Esophagus muscularis mucosa (tissue), 4 donors: ENCODE measurements at places on chromosomes 5 and 9. TPM values are rescaled to one million over a fixed set of nuclear protein-coding genes. Genes with fewer than 3 reads are reported as not detected.
A peak's percentile ranks its signal among the peaks of the same experiment; 100 is the strongest.

DNA sequence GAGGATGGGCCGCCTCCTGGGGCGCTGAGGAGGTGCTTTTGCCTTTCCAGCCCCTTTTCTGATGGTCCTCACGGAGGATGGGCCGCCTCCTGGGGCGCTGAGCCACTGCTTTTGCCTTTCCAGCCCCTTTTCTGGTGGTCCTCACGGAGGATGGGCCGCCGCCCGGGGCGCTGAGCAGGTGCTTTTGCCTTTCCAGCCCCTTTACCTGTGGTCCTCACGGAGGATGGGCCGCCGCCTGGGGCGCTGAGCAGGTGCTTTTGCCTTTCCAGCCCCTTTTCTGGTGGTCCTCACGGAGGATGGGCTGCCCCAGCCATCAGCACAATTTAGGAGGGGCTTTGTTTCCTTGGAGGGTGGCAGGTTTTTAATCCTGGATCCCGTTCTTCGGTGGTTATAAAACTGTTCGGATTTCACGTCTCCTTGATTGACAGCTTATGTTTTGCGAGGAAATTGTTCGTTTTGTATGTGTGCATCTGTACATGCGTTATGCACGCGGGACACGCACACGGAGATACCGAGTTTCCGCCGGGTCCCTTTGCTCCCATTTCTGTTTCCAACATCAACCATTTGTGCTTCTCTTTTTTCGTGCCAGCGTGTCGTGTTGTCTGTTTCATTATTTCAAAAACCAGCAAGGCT lies 34.7 kb upstream of the SLC9A3 start:
- no peak for DNase-seq
- no peaks in the 10 kb centered on the region for H3K27me3 ChIP-seq
- no peak overlapping the region for H3K27ac ChIP-seq
- H3K36me3 ChIP-seq = no peaks in the 10 kb centered on the region

GRCh38 chr9:135602789-135603481 lies 36.4 kb downstream of the GLT6D1 start:
- H3K27ac ChIP-seq = no peak overlapping the region
- H3K4me3 ChIP-seq = no peak overlapping the region
- H3K4me1 ChIP-seq = no peaks in the 10 kb centered on the region
- H3K27me3 ChIP-seq = no peaks in the 10 kb centered on the region

DNA sequence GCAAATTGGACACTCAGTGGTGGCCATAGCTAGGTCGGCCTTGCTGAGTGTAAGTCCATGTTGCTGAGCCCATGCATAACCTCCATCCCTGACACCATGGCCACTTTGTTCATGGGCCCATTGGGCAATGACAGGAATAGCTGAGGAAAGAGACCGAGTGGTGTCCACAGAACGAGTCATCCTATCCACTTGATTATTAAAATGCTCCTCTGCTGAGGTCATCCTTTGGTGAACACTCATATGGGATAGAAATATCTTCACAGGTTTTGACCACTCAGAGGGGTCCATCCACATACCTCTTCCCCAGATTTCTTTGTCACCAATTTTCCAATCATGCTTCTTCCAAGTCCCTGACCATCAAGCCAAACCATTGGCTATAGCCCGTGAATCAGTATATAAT lies 63.6 kb downstream of the PPIC start:
- no peaks in the 10 kb centered on the region for H3K4me1 ChIP-seq
- H3K4me3 ChIP-seq = no peak overlapping the region
- DNase-seq = no peak
- no peak overlapping the region for H3K27ac ChIP-seq

DNA sequence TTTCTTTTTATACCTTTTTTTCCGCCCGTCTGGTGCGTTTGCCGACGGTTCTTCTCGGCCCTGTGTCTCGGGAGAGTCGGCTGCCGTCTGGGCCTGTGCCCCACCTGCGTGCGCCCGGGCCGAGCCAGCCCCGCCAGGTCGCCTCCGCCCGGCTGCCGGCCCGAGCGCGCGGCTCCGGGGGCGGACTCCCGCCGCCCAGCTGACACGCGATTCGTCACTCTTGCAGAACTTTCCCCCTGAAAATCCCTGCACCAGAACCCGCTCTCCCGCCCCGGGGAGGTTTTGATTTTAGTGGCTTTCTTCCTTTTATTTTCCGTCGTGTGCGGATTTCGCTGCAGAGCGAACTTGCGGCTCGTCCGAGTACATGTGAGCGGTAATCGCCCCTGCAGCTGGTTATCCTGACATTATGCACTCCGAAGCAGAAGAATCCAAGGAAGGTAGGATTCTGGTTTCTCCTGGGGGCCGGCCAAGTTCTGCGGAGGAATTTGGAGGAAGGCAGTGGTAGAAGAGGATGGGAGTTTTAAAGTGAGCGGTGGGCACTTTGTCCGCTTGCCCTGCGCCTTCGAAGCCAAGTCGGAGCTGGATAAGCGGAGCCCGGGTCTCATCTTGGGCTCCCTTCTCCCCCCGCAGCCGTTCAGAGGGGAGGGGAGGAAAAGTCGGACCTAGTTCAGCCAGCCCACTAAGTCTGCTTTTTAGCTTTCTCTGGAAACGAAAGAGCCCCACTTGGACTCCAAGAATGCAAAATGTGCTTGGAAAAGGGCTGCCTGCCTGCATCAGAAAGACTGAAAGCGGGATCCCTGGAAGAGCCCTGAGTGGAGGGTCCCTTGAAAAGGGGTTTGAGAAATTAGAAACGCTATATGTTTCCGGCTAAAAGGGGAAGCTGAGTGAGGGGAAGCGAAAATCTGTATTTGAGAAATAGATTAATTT lies at the start of gene TNFAIP8:
TNFAIP8 (plus strand) TSS at position 335 of the 927 bp plus-strand sequence; CDS start at position 407, 72 bp downstream.
- no peaks in the 10 kb centered on the region for H3K36me3 ChIP-seq
- H3K4me1 ChIP-seq = peaks cover 58% of the 10 kb centered on the region
- no peak for DNase-seq
- H3K27ac ChIP-seq = peak within 1 kb of the TSS; percentile 76
- peak within 1 kb of the TSS; percentile 82 for H3K4me3 ChIP-seq
- H3K27me3 ChIP-seq = no peaks in the 10 kb centered on the region

DNA sequence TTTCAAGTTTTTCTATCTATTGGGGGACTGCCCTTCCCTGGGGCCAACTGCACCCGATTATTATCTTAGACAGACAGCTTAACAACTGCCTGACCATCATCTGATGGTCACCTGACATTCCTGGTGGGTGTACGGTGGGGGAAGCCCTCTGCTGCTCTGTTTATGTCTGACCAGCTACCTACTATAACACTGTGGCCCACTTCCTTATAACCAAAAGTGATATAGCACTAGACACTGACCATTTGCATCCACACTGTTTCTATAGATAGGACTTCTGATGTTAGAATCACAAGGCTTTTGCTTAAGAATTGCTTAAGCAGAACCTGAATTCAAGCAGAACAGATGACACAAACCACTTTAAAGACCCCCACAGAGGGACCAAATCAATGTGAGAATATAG lies 110.5 kb upstream of the RAI14 start:
- no peak overlapping the region for H3K4me3 ChIP-seq
- no peaks in the 10 kb centered on the region for H3K27me3 ChIP-seq
- H3K36me3 ChIP-seq = no peaks in the 10 kb centered on the region
- no peak overlapping the region for H3K27ac ChIP-seq
- no peak for DNase-seq

COL15A1 gene
- 256 TPM for total RNA-seq

BRINP1 gene
- not detected for total RNA-seq
